ENCODE measurements at places on chromosomes 12 and 14. TPM values are rescaled to one million over a fixed set of nuclear protein-coding genes. Genes with fewer than 3 reads are reported as not detected.

GRCh38 chr14:55547650-55548315 lies 32.2 kb upstream of the KTN1 start:
- no peak overlapping the region for H3K4me3 ChIP-seq
- H3K27me3 ChIP-seq, result no peaks in the 10 kb centered on the region
- DNase-seq, result no peak

- H3K4me3 ChIP-seq, result no peak overlapping the region
- H3K4me1 ChIP-seq, result no peaks in the 10 kb centered on the region
- no peak overlapping the region for H3K27ac ChIP-seq
- no peaks in the 10 kb centered on the region for H3K27me3 ChIP-seq
- no peaks in the 10 kb centered on the region for H3K36me3 ChIP-seq
These were observed 643.8 kb upstream of the ALG10B start for GRCh38 chr12:37672655-37673260.

DNA sequence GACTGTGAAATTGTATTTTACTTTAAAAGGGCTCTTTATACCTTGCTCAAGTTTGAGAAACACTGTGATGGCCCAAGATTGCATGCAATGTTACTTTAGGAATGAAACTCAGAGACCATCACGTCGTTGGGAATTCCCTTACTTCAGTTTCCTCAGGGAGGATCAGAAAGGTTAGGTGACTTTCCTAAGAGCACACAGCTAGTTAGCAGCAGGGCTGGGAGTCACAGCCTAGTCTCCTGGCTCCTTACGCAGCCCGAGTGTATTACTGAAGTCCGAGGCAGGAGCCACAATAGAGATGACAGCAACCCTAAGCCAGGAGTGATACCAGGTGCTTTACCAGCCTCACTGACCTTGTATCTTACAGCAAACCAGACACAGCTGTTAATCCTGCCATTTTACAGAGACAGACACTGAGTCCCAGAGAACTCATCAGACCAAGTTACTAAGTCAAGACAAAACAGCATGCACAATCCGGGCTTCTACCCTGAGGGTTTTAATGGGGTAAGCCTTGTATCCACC lies 67.0 kb downstream of the RBM19 start:
- peaks cover 7% of the 10 kb centered on the region for H3K4me1 ChIP-seq
- H3K4me3 ChIP-seq, result no peak overlapping the region
- DNase-seq, result no peak
- H3K27ac ChIP-seq, result no peak overlapping the region
- no peaks in the 10 kb centered on the region for H3K36me3 ChIP-seq

DNA sequence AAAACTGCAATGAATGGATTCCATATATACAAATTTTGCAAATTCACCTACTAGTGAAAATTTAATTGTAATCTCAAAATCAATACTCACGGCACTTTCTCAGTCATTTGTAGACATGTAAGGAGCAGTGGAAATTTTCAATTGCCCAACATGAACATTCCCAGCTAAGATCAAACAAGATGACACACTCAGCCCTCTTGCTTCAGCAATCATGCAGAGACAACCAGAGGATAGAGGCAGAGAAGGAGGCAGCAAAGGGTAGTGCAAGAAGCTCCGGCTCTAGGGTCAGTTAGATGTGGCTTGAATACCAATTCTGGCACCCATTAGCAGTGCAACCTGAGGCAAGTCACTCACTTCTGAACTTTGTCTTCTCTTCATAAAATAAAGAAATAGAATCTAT lies 91.5 kb upstream of the SLC35F4 start:
- H3K27me3 ChIP-seq, result peaks cover 4% of the 10 kb centered on the region
- no peaks in the 10 kb centered on the region for H3K36me3 ChIP-seq
- H3K4me3 ChIP-seq, result no peak overlapping the region
- no peaks in the 10 kb centered on the region for H3K4me1 ChIP-seq
- DNase-seq, result no peak
- H3K27ac ChIP-seq, result no peak overlapping the region

GRCh38 chr12:65200007-65200665 lies 30.8 kb downstream of the LEMD3 start:
- no peak overlapping the region for H3K27ac ChIP-seq
- H3K4me1 ChIP-seq, result peaks cover 5% of the 10 kb centered on the region
- H3K36me3 ChIP-seq, result no peaks in the 10 kb centered on the region
- H3K27me3 ChIP-seq, result no peaks in the 10 kb centered on the region

Gene TMEM52B
- not detected for total RNA-seq

GRCh38 chr14:78440356-78440894 lies 270.3 kb downstream of the NRXN3 start:
- DNase-seq, result no peak
- no peaks in the 10 kb centered on the region for H3K27me3 ChIP-seq
- H3K27ac ChIP-seq, result no peak overlapping the region
- no peaks in the 10 kb centered on the region for H3K4me1 ChIP-seq
- no peak overlapping the region for H3K4me3 ChIP-seq
- no peaks in the 10 kb centered on the region for H3K36me3 ChIP-seq

- H3K36me3 ChIP-seq, result no peaks in the 10 kb centered on the region
- H3K27me3 ChIP-seq, result no peaks in the 10 kb centered on the region
- H3K4me3 ChIP-seq, result no peak overlapping the region
These were observed 22.9 kb upstream of the RASSF8 start for GRCh38 chr12:25935355-25936144.

DNA sequence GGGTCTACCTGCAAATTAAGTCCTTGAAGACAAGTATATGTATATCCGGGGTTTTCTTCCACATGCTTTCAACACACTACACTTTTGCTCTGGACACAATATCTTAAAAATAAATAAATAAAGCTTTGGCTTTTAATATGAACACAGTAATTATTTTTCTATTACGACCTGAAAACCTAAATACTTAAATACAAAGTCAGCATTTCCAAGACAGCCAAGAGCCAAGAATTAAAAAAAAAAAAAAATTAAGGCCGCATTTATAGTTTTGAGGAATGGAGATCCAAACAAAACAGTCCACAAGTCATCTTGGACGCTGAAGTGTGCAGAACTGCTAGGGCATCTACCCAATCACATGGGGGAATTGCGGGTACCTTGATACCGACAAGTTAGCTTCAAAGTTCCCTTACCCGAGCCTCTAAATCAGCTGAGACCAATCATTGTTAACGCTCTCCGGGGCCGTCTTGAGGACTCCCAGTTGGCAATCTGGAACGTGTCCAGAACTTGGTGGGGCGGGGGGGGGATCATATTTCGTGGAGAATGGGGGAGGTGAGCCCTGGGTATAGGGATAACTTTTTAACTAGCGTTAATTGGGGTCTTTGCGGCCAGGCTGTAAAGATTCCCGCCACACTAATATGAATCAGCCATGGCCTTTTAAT lies 731 bp upstream of the PCNX4 start:
- peak; percentile 71 for DNase-seq
- H3K4me3 ChIP-seq, result peak overlapping the region; percentile 98
- peak overlapping the region; percentile 98 for H3K27ac ChIP-seq
- H3K27me3 ChIP-seq, result no peaks in the 10 kb centered on the region
- H3K4me1 ChIP-seq, result peaks cover 18% of the 10 kb centered on the region

DNA sequence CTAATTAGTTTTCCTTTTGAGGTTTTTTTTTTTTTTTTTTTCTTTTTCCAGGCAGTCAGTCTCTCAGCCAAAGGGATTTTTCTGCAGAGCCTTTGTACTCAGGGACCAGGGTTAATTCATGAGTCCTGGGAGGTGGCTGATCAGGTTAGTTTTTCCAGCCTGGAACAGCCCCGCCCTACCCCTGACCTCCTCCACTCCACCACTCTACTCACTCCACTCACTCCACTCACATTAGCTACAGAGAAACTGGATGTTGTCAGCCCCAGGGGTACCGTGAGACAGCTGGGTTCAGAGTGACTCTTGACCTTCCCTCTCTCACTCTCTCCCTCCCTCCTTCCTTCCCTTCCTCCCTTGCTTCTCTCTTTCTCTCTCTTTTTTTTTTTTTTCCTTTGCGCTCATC lies 161.0 kb downstream of the CRADD start:
- no peak overlapping the region for H3K4me3 ChIP-seq
- H3K36me3 ChIP-seq, result no peaks in the 10 kb centered on the region
- H3K27ac ChIP-seq, result no peak overlapping the region
- H3K27me3 ChIP-seq, result no peaks in the 10 kb centered on the region

DNA sequence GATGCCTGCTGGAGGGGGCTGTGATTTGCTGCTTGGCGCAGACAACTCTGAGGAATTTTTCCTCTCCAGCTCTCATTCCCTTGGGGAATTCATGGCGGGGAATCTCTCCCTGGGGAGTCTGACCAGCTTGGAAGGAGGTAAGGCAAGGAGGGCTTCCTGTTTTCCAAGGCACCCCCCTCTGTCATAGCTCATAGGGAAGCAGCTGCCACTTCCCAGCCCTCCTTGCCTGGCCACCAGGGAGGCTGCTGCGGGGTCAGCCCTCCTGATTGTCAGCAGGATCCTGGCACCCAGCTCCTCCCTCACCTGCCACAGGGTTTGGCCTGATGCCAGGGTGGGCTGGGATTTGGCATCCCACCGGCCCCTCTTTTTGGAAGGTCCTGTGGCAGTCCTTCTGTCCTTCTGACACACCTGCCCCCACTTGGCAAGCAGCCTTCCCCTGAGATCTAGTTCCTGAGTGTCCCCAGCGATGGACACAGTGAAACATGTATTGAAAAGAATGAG lies 74.9 kb downstream of the TSPAN9 start:
- no peaks in the 10 kb centered on the region for H3K36me3 ChIP-seq
- no peak overlapping the region for H3K4me3 ChIP-seq
- H3K4me1 ChIP-seq, result peaks cover 23% of the 10 kb centered on the region
- DNase-seq, result peak; percentile 32
- H3K27me3 ChIP-seq, result no peaks in the 10 kb centered on the region
- H3K27ac ChIP-seq, result peak overlapping the region; percentile 67

Gene KRT85
- not detected for total RNA-seq

DNA sequence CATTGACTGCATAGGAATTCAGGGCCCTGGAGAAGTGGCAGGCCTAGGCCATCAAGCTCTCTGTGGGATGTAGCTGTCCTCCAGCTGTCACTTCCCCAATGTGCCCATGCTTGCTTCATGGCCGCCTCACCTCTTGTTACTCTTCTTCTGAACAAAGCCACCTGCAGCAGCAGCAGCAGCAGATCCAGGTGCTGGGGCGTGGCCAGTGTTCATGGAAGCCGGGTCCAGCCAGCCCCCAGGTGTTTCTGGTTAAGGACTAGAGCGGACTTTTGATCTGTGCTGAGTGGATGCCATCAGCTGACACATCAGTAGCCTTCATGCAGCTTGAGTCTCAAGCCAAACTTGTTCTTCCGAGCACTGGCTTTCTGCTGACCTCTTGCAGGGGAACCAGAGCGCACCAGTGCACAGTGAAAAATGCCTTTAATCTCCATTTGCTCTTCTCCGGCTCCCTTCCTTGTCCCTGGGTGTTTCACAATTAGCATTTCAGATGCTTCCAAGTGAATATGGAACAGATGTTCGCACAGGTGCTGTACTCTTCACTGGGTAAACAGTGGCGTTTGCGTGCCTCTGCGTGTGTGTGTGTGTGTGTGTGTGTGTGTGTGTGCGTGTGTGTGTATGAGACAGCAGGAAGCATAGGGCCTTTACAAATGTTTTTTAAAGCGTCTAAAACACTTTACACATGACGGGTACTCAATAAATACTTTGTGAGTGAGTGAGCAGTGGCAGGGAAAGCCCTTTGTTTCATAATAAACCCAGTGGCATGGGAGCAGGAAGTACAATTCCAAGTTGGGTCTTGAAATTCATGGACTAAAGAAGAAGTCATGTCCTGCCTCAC lies 20.1 kb downstream of the TPCN1 start:
- no peak overlapping the region for H3K4me3 ChIP-seq
- DNase-seq, result peak; percentile 94

Gene SAMD15
- total RNA-seq, result 2.1 TPM

- no peaks in the 10 kb centered on the region for H3K36me3 ChIP-seq
- H3K27ac ChIP-seq, result no peak overlapping the region
- no peaks in the 10 kb centered on the region for H3K27me3 ChIP-seq
- H3K4me3 ChIP-seq, result no peak overlapping the region
- no peak for DNase-seq
These were observed 3.2 kb upstream of the COX8C start for GRCh38 chr14:93343797-93344196.

DNA sequence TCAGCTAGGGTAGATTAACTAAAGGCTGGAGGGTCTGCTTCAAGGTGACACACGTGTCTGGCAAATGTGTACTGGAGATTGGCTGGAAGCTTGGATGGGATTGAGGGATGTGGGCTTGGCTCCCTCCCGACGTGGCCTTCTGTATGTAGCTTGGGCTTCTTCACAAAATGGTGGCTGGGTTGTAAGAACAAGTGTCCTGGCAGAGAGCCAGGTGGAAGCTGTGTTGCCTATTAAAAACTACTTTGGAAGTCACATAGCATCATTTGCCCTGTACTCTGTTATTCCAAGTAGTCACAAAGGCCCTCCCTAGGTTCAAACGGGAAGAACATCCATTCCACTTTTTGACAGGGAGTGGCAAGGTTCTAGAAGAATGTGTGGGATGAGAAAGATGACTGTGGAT lies 174.1 kb upstream of the PRICKLE1 start:
- H3K27me3 ChIP-seq, result no peaks in the 10 kb centered on the region
- H3K36me3 ChIP-seq, result no peaks in the 10 kb centered on the region
- no peak overlapping the region for H3K4me3 ChIP-seq
- DNase-seq, result no peak

GRCh38 chr14:20379743-20380142 lies 33.6 kb downstream of the TEP1 start:
- no peak for DNase-seq
- H3K4me3 ChIP-seq, result no peak overlapping the region
- H3K27ac ChIP-seq, result no peak overlapping the region
- H3K36me3 ChIP-seq, result peaks cover 43% of the 10 kb centered on the region
- H3K27me3 ChIP-seq, result no peaks in the 10 kb centered on the region

Gene CIROP
- not detected for total RNA-seq

DNA sequence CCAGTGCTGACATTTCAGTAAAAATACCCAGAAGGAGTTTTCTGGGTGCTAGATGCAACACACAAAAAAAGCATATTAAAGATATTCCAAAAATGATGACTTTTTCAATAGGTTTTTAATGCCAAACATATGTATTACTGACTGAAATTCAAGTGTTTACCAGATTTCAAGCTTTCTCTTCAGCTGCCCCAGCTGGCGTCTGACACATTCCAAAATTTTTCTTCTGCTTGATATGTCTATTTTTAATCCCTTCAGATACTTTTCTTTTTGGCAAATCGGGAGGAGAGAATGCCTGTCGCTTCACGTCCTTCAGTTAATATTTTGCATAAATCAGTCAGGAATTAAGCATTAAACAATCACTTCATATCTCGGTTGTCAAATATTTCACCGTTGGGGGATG lies 7.1 kb upstream of the CCDC60 start:
- no peaks in the 10 kb centered on the region for H3K4me1 ChIP-seq
- H3K4me3 ChIP-seq, result no peak overlapping the region
- H3K27ac ChIP-seq, result no peak overlapping the region
- no peak for DNase-seq
- H3K36me3 ChIP-seq, result no peaks in the 10 kb centered on the region

- no peak overlapping the region for H3K27ac ChIP-seq
- no peak for DNase-seq
- no peaks in the 10 kb centered on the region for H3K36me3 ChIP-seq
These were observed 1.4 kb downstream of the ASIC1 start for GRCh38 chr12:50058743-50059312.

Gene FGF6
- not detected for total RNA-seq
